Occipital lobe (tissue), 3 donors: ENCODE measurements at places on chromosomes 4 and X. TPM values are rescaled to one million over a fixed set of nuclear protein-coding genes. Genes with fewer than 3 reads are reported as not detected.

DNA sequence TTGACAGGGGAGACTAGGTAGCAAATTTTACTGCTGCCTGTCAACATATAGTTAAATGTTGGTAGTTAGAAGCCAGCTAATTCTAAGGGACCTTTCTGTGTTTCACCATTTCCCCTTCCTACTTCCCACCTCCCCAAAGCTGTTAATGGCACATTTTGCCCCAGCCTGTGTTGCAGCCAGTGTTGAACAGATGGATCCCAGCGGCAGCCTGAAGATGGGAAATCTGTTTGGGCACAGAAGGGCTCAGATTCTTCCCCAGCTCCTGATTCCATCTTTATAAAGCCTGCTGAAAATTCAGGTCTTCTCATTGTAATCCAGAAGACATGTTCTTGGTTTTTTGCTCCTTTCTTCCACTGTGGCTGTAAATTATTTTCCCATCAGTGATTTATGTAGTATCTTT is 89.0 kb downstream of the SPRY1 start:
- no peak for DNase-seq

Gene HTN1
- total RNA-seq = not detected

Gene TMPRSS11F
- not detected for total RNA-seq

- DNase-seq = no peak
Measured at GRCh38 chrX:57583477-57583876, 8.3 kb upstream of the ZXDB start.

Gene IRS4
- 1.4 TPM for total RNA-seq

Gene WDFY3
- 208 TPM for total RNA-seq

DNA sequence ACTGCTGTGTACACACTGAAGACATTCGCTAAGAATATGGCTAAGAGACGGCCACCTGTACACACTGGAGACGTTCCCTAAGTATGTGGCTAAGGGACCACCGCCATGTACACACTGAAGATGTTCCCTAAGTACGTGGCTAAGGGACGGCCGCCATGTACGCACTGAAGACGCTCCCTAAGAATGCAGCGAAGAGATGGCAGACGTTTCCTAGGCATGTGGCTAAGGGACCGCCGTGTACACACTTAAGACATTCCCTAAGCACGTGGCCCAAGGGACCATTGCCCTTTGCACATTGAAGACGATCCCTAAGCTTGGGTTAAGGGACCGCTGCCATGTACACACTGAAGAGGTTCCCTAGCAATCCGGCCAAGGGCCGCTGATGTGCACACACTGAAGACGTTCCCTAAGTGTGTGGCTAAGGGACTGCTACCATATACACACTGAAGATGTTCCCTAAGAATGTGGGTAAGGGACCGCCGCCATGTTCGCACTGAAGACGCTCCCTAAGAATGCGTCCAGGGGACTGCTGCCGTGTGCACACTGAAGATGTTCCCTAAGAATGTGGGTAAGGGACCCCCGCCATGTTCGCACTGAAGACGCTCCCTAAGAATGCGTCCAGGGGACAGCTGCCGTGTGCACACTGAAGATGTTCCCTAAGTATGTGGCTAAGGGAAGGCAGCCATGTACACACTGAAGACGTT is 36.7 kb downstream of the DHRSX start:
- no peak for DNase-seq

Gene ARMCX1
- 118 TPM for total RNA-seq

Gene TEX13D
- not detected for total RNA-seq

DNA sequence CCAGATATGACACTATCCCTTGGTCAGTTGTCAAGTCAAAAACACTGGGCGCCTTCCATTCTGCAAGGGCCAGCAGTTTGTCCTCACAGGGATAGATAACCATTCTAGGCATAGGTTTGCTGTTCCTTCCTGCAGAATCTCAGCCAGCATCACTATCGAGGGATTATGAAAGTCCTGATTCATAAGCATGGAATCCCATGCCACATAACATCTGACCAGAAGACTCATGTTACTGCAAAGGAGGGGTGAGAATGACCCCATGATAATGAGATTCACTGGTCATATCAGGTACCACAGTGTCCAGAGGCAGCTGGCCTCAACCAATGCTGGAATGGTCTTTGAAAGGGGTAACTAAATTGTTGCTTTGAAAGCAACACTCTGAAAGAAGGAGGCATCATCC is 84.7 kb downstream of the OTC start:
- DNase-seq = no peak

Gene MGARP
- 1.2 TPM for total RNA-seq

- DNase-seq = no peak
Measured at GRCh38 chr4:140252141-140252741, 98.3 kb upstream of the MAML3 start.

DNA sequence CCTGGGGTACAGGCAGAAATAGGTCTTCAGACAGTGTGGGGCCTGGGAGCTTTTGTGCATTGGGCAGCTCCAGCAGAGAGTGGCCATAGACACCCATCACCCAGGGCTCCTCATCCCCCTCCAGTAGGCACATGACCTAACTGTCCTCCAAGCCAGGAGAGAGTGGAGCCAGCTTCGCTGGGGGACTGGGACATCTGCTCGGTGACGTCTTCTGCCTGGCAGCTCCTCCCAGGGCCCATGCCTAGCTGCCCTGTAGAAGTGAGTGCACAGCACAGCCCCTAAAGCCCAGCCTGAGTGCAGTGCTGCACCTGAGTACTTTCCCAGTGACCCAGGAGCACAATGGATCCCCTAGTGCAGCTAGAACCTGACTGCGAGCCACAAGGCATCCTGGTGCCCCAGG is 279.7 kb upstream of the SLC7A11 start:
- DNase-seq = no peak

DNA sequence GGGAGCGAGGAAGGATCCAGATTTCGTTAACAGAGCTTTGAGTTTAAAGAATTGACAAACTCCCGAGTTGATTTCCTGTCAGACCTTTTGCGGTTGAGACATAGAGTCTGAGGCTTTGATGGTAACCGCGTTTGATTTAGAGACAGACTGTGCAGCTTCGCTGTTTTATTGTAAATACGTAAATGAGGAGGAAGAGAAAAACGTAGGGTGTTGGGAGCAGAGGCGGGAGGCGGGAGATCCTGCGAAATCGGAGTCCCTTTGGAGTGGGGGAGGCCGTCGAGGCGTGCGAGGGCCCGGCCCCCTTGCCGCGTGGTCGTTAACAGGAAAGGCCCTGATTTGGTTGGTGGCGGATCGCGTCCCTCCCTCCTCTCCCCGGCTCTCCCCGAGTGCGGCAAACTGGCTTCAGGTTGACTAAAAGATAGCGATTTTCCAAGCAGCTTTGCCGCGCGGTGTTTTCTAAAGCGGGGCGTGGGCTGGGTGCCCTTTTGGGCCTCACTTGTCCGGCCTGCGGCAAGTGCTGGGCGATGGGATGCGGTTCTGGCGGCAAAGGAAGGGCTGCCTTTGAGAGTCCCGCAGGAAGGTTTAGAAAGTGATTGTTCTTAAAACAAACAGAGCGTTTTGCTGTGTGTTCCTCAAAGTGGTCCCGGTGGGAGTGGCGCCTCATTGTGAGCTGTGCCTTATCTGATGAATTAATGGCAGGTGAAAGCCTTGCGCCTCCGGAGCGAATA is 857 bp downstream of the SCML1 start:
- DNase-seq = peak; percentile 4

DNA sequence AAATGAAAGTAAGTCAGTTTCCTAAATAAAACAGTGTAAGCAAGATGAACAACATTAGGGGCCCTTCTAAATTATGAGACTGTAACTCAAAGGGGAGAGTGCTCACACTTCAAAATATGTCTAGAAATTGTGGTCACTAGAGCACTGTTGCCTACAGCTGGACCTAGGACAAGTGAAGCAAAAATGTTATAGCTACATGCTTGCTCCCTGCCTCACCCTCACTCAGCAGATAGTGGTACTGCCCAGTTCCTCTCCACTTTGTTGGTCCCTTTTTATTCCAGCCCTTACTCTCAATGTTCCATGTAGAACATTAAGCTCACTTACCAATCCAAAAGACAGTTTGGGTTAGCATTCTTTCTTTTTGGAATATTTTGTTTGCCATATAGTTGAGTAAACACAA is 147.3 kb downstream of the GRIA3 start:
- DNase-seq = no peak

DNA sequence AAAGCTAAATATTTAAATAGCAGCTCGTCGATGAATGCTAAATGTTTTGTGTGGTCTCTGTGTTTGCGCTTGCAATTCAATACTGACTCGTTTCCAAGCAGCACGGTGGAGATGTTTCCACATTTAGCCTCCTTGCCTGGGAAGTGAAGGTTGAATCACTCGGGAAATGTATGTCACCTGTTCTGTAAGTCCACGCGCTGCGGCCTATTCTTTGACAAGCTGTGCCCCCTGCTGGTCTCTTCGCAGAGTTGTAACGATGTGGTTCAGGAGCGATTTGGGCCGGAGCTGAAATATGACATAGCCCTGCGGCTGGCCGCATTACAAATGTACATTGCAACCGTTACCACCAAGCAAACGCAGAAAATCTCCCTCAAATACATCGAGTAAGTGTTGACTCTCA is 89.6 kb upstream of the PRPS2 start:
- peak; percentile 44 for DNase-seq

- no peak for DNase-seq
Measured at GRCh38 chr4:153509724-153510123, 43.6 kb downstream of the TMEM131L start.

DNA sequence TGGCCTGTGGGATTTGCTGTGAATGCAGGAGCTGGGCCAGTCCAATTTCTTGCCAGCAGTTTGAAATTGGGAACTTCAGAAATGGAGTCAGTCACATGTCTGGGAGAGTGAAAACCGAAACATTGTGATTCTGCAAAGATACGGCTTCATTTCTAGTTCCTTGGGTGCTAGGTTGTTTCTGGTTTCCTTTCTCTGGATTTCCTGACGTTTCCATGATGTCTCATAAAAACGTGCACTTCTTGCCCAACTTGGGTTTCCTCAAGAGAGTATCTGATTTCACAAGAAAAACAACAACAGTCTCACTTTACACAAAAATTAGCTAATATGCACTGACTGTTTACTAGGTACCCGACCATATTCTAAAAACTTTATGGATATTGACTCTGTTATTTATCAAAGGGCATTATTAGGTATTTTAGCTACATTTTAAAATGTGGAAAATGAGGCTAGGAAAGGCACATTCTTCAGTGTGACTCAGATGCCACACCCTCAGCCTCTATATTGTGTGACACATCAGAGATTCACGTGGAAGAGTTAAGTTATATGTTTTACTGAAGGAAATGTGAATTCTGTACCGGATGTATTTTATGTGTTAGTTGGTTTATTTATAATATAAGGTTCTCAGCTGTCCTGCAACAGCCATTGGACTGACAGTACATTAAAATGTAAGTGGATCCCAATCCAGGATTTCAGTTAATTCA is 225.0 kb upstream of the PUDP start:
- no peak for DNase-seq

Gene ABLIM2
- total RNA-seq = 18.4 TPM

Gene GNPDA2
- total RNA-seq = 51.3 TPM

Gene ARFIP1
- total RNA-seq = 46.8 TPM

Gene TMEM271
- 23.6 TPM for total RNA-seq

DNA sequence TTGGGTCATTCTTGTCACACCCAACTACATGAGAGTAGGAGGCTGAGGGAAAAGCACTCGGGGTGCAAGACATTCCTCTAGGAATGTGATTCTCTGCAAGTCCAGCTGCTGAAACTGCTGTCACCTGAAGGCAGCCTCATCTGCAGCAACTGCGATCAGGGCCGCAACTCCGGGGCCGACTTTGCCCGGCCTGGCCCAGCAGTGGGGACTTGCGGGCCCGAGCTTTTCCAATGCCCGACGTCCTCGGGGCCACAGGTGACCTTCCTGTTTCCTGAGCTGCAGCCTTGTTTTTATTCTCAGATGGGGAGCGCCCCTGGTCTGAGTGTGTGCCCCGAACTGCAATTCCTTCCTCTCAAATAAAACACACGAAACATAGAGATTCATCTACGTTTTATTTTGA is 104.7 kb upstream of the NKX1-1 start:
- no peak for DNase-seq

Gene PTPN13
- total RNA-seq = 136 TPM

DNA sequence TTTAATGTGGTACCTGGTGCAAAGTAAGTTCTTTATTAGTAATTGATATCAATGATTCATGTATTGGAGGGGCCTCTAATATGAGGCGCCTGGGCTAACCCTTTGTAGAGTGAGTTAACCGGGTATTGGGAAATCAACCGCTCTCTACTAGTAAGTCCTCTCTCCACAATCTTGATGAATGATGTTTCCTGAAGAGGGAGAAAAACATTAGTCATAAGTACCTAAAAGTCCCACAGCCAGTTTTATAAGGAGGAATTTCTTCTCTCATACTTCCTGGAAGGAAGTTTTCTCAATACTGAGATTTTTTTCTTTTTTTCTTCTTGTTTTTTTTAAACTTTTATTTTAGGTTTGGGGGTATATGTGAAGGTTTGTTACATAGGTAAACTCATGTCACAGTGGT is 62.3 kb downstream of the AGTR2 start:
- no peak for DNase-seq

DNA sequence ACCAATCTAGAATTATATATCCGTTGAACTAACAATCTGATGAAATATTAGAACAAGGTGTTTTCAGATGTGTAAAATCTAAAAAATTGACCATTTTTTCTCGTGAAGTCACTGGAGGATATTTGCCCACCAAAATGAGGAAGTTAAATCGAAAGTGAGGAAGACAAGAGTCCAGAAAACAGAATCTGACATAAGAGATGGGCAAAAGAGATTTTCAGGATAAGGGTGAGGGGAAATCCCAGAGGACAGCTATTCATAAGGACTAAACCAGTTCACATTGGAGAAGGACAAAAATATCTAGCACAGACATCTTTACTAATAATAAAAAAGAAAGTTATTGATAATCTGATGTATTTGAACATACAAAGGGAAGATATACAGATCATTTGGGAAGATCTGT is 18.7 kb upstream of the ALG13 start:
- DNase-seq = no peak

DNA sequence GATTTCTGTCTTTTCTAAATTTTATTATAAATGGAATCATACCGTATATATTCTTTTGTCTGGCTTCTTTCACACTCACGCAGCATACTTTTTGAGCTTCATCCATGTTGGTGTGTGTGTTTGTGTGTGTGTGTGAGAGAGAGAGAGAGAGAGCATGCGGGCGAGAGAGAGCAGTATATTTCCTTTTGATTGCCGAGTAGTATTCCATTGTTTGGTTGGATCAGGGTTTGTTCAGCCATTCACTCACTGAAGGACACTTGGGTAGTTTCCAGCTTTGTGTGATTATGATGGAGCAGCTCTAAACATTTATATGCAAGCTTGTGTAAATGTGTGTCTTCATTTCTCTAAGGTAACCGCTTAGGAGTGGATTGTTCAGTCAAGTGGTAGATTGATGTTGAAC is 3.1 kb upstream of the L1CAM start:
- DNase-seq = no peak
